T-helper 22 cell (primary cell): ENCODE measurements at places on chromosomes 6 and 20.

DNA sequence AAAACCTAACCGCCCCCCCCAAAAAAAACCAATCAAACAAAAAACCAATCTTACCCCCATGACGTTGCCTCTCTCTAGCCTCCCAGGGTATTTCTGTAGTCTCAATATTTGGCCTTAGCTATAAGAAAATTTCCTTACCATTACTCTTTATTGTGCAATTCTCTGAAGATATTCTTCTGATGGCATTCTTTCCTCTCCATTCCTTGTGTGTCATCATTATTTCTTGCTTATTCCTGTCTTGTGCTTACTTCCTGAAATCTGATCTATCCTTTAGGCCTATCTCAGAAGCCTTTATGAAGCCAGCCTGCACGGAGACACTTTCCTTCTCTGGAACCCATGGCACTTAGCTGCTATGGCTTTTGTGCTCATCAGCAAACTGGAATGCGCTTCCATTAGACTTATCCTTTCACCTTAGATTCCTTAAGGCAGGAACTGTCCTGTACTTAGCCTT is 65.9 kb upstream of the DDR1 start:
- no peak for DNase-seq

DNA sequence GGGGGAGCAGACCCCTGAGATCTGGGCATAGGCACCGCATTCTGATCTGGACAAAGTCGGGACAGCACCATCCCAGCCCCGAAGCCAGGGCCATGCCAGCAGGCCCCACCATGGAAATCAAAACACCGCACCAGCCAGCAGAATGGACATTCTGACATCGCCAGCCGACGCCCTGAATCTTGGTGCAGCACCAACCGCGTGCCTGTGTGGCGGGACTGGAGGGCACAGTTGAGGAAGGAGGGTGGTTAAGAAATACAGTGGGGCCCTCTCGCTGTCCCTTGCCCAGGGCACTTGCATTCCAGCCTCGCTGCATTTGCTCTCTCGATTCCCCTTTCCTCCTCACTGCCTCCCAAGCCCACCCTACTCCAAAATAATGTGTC is 2.0 kb downstream of the NNAT start:
- no peak for DNase-seq

DNA sequence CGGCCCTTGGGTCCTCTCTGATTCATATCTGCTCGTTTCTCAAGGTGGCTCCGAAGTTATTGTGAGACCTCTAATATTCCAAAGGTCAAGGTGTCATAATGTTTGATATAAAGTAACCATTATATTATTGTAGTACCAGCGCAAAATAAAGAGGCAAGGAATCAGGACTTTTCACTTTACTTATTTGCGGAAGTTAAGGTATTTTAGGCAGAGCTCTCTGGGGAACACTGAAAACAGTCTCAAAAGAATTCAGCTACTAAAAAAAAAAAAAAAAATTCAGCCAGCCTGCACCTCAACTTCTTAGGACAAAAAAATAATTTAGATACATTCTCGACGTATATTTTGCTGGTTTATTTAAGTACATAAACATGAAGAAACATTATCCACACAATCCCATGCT is 2.4 kb downstream of the OSER1 start:
- no peak for DNase-seq

- no peak for DNase-seq
These were observed 770 bp downstream of the KIF3B start for GRCh38 chr20:32278199-32278643.

DNA sequence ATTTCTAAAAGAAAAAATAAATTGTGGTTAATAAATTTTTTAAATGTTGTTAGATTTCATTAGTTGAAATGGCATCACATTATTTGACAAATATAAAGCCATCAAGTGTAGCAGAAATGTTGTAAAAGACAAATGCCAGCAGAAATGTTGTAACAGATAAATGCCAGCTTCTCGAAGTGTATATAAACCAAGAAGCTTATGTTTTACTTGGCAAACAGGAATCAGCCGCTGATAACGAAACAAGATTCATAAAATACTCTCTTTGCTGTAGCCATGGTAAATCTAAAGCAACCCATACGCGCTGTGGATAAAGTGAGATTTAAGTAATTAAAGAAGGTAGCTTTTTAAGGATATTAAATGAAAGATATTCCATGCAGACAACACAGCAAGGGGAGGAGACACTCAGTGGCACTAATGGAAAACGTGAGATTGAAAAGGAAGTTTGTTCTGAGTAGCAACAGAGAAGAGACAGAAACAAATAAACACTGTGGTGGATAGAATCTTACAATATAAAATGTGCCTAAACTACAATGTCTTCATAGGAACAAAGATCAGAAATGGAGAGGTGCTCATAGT is 29.6 kb downstream of the BTBD9 start:
- no peak for DNase-seq

GRCh38 chr6:1334684-1335083 is 22.8 kb downstream of the FOXQ1 start:
- DNase-seq = no peak

DNA sequence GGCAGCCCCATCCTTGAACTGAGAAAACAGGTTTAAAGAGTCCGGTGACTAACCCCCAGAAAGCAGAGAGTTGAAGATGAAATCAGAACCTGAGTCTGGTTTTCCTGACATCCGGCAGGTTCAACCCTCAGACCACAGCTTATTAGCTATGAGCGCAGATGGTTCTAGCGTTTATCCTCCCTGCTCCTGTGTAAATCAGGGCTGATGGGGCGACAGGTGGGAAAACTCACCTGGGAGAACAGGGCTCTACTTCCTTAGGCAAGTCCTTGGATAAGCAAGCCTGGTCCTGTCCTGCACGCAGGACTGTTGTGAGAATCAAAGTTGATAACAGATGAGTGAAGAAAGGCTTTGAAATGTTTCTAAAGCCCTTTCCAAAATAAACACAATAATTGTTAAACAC is 31.4 kb downstream of the GHRH start:
- no peak for DNase-seq

- DNase-seq = no peak
These were observed 49.2 kb downstream of the CDH26 start for GRCh38 chr20:60007464-60007863.

DNA sequence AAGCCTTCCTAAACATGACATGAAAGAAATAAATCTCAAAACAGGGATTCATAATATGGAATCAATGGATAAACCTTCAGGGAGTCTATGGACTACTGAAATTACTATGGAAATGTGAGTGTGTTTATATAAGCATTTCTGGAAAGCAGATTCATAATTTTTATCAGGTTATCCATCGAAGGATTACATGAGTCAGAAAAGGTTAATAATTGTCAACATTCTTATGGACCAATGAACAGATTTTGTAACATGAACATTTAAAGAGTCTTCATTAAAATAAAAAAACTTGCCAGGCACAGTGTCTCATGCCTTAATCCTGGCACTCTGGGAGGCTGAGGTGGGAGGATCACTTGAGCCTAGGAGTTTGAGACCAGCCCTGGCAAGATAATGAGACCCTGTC is 84.8 kb downstream of the AHI1 start:
- DNase-seq = no peak

- DNase-seq = no peak
These were observed 55.9 kb upstream of the KCNK16 start for GRCh38 chr6:39378175-39378959.

DNA sequence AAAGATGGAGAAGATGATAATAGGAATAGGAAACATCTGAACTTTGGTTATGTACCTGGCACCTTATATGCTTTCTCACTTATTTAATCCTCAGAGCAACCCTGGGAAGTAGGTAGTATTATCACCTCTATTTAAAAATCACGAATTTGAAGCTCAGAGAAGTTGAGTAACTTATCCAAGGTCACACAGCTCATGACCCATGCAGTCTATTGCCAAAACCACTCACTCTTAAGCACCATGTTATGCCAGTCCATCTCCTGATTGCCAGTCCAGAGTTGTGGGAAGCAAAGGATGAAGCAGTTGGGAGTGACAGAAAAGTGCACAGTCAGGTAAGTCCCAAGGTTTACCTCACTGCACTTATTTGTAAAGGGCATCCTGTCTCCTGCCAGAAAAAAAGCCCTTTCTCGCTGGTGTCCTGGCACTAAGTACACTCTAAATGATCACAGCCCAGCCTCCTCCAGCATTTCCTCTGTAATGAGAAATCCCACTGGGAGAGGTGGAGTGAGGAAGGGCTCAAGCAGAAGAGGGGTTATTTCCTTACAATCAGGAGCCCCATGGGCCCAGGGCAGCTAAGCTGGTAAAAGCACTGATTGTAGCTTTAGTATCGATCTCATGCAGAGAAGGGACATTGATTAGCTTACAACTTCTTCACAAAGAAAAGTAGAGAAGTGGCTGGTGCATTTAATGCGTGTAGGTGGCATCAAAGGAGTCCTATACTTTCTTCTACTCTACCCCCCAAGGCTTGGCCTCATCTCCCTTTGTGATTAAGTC is 21.3 kb upstream of the SCGN start:
- no peak for DNase-seq

DNA sequence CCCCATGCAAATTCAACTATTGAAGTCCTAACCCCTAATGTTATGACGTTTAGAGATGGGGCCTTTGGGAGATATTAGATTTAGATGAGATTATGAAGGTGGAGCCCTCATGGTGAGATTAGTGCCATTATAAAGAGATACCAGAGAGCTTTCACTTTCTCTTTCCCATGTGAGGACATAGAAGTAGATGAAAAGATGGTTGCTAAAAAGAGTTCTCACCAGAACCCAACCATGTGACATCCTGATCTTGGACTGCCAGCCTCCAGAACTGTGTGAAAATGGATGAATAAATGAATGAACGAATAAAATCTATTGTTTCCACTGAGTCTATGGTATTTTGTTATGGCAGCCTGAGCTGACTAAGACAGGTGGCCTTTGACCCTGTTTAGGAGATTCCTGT is 50.6 kb upstream of the FBXO30 start:
- DNase-seq = no peak

- DNase-seq = no peak
These were observed 522.4 kb downstream of the HDGFL1 start for GRCh38 chr6:23091795-23092194.

- no peak for DNase-seq
These were observed 6.5 kb downstream of the SRSF3 start for GRCh38 chr6:36600564-36601146.

DNA sequence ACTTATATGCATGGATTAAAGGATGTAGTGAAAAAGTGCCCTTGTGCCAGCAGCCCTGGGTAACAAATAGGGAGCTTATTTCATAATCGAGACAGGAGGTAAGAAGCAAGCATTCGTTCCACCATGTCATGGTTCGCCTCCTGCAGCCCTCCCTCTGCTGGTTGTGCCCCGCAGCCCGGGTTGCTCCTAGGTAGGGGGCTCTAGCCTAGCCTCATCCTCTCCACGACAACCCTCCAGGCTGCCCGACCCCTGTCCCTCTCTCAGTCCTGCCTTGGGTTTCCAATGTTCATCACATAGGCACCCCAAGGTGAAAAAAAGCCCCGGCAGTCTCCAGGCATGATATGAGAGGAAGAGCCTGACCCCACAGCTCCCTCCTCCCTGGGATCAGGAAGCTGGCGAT is 75.5 kb upstream of the SYNDIG1 start:
- DNase-seq = no peak

- DNase-seq = no peak
These were observed 3.6 kb downstream of the TRAM2 start for GRCh38 chr6:52573295-52573694.

DNA sequence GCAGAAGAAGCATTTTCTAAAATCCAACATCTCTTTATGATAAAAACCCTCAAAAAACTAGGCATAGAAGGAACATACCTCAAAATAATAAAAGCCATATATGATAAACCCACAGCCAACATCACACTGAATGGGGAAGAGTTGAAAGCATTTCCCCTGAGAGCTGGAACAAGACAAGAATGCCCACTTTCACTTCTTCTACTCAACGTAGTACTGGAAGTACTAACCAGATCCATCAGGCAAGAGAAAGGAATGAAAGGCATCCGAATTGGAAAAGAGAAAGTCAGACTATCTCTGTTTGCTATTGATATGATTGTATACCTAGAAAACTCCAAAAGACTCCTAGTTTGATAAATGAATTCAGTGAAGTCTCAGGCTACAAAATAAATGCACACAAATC is 7.9 kb upstream of the CDK19 start:
- DNase-seq = no peak

GRCh38 chr6:1947922-1948321 is 297.5 kb downstream of the GMDS start:
- DNase-seq = no peak

DNA sequence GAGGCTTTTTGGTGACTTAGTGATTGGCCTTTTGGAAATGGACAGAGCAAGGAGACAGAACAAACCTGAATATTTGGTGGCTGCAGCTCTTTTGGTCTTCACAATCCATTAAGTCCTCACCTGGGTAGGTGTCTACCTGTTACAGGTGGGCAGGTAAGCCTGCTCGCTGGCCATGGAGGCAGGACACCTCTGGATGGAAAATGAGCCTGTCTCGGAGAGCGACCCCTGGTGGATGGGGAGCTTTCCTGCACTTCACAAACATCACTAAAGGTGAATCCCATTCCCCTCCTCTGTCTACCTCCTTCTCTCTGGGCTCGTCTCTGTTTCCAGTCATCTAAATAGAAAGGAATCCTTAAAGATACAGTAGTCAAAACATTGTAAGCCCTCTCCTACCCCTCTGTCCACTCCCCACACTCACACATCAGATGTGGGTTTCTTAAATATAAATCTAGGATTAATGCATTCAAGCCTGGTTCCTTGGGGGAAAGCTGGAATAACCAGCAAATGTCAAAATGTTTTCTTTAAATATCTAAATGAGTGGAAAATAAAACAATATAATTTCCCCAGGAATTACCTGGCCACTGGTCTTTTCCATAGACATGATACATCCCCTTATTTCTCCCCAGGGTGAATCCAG is 304.9 kb downstream of the CDH26 start:
- peak; percentile 17 for DNase-seq

GRCh38 chr6:52407467-52407866 is 12.7 kb upstream of the EFHC1 start:
- no peak for DNase-seq

- no peak for DNase-seq
These were observed 930.6 kb downstream of the KIF16B start for GRCh38 chr20:15642676-15643075.

GRCh38 chr20:46342451-46343347 is 34.4 kb upstream of the CDH22 start:
- no peak for DNase-seq

DNA sequence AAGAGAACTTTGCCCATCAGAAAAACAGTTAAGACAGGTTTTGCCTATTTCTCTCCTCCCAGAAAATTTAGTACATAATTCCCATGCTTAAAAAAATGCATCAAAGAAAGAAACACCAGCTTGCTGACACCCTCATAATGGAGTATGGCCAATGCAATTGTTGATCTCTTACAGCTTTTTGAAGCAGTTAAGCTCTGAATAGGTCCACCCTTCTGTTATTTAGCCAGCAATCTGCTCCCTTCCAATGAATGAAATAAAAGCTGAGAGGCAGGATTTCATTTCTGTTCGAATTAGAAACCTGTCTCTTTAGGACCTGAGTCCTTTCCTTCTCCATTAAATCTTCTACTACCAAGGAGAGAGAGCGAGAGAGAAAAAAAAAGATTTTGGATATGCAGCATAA is 288.7 kb downstream of the RNF144B start:
- no peak for DNase-seq

DNA sequence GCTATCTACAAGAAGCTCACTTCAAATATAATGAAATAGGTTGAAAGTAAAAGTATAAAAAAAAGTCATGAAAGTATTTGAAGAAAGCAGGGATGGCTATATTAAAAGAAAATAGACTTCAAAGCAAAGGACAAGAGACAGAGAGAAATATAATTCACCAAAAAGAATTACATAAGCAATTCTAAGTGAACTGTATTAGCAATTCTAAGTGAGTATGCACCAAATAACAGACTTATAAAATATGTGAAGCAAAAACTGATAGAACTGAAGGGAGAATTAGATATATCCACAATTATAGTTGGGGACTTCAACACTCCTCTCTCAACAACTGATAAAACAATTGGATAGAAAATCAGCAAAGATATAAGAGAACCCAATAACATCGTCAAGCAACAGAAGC is 38.8 kb upstream of the ID4 start:
- no peak for DNase-seq
